Mucosa of descending colon (tissue), 3 donors: ENCODE measurements at places on chromosomes 11 and 22. TPM values are rescaled to one million over a fixed set of nuclear protein-coding genes. Genes with fewer than 3 reads are reported as not detected.

GRCh38 chr11:91835051-91835560, 389.5 kb upstream of the FAT3 start:
- DNase-seq, result no peak

DNA sequence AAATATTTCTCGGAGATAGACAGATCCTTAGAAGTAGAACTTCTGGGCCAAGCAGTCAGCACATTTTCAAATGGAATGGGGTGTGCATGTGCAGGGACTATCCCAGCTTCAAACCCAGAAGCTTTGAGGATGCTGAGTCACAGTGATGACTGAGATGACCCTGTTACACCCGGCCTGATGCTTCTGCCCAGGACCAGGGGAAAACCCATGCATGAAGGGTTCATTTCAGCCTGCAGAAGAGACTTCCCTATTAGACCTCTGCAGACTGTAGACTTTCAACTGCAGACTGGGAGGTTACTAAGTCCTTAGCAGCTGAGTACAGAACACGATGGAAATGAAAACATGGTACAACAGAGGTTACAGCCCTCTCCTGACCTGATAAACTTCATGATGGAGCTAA, 3.6 kb upstream of the OR2AT4 start:
- no peak for DNase-seq

- no peak for DNase-seq
Observed at GRCh38 chr22:21104126-21104691, 58.5 kb downstream of the LRRC74B start.

DNA sequence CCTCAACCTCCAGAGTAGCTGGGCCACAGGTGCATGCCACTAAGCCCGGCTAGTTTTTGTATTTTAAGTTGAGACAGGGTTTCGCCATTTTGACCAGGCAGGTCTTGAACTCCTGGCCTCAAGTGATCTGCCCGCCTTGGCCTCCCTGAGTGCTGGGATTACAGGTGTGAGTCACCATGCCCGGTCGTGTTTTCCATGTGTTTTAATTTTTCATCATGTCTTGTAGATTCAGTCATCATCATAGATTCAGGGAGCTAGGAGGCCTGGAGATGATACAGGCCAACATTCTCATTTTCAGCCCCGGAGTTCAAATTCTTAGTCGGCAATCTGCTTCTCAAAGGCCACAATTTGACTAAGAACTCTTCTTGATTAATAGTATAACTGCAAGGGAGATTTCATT, 73.5 kb upstream of the GRAMD1B start:
- no peak for DNase-seq

DNA sequence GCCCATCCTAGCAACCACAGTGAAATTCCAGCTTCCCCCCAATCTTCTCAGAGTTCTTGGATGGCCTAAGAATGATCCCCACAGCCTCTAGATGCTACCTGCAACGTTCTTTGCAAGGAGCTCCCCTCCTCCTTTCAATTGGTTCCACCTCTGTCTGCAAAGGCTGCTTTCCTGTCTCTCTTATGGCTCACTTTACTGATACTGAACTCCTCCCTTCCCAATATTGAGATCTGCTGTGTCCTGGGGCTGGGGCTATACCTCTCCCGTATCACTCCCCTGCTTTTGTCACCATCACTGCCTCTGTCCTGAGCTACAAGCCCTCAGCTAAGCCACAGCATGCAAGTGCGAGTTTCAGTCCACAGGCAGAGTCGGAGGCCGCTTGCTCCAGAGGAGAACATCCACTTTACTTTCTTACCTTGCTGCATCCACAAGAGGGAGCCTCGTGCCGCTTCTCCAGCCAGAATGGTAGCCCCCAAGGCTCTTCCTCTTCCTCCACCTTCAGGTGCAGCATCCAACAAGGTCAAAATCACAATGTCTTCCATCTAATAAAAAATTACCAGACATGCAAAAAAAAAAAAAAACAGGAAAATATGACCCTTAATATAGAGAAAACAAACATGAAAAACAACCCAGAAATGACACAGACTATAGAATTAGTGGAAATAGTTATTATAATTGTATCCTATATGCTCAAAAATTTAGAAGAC, 48.6 kb upstream of the TMEM45B start:
- DNase-seq, result peak; percentile 45

The KDM4D gene
- total RNA-seq, result 0.32 TPM

DNA sequence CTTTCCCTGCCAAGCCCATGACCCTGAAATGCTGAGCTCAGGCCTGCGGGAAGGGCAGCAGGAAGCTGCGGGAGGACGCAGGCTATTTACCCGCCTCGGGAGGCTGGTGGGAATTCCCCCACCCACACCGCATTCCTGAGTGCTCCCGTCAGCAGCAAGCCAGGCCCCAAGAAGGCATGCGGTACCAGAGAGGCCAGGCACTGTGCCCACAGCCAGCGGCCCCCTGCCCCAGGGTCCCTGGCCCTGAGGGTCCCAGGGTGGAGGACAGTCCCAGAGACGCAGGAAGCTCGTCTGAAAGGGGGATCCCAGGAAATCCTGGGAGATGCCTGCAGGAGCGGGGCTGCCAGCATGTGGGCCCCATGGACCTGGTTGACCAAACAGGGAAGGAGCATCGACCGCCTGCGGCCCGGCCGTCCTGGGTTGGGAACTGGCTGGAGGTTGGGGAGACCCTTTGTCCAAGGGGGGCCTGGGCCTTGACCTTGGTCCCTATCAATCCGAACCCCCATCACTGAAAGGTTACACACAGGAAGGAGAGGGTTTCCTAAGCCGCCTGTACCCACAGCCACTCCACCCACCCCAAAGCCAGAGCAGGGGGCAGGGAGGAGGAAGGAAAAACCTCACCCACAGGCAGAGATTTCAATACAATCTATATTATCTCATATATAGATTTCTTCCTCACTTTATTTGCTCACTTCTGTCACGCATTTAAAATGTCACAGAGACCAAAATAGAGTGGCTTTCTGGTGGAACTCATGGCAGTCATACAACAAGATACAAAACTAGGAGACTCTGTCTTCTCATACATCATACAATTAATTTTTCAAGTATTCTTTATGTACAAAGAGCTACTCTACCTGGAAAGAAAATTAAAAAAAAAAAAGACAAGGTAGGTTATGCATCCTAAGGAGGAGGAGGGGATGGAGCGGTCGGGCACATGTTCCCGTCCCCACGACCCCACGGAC, 17.1 kb downstream of the MAFF start:
- DNase-seq, result peak; percentile 91

The CTSF gene
- 84.3 TPM for total RNA-seq

- DNase-seq, result no peak
Observed at GRCh38 chr11:9232482-9232881, 32.7 kb downstream of the DENND5A start.

The RFPL3 gene
- total RNA-seq, result not detected

GRCh38 chr22:50530580-50530876, 716 bp upstream of the TYMP start:
- DNase-seq, result no peak

DNA sequence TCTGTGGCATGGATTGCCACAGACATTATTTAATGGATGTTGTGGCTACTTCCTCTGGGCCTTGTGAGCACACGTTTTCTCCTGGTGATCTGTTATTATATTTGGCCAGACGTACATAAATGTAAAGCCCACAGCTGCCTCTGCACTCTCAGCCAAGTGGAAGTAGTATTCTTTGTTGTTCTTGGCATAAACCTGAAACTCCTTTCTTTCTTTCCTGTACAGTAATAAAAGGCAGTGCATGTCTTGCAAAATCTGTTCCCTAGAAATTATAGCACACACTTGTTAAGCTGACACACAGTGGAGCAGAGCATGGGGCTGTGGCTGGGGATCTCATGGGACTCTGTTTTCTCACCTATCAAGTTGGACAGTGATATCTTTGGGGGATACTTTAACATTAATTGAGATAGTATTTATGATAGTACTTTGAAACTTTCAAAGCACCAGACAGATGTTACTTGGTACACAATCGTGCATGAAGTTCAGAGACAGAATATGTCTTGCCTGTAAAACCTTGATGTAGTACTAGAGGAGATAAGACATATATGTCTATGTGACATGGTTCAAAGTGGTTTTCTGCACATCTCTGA, 20.9 kb downstream of the PANX1 start:
- no peak for DNase-seq

The SLC43A3 gene
- 6.3 TPM for total RNA-seq

The KRTAP5-7 gene
- 0.27 TPM for total RNA-seq

DNA sequence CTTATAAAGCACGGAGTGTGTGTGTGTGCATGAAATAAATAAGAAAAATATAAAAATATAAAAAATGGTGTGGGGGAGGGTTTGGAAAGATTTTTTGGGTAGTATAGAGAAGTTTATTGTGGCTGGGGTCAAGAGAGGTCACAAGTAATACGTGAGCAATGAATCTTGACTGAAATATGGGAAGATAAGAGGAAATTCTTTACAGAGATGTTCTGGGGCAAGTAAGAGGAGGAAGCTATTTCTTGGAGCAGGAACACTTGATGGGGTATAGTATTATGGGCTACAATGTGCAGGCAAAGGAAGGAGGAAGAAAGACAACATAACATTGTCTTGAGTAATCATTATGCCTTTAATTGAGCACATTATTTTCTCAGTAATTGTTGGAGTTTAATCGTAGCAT, 2.1 kb downstream of the HBD start:
- DNase-seq, result no peak

- peak; percentile 65 for DNase-seq
Observed at GRCh38 chr11:62842171-62842741, 2.9 kb upstream of the WDR74 start.

- no peak for DNase-seq
Observed at GRCh38 chr11:60932605-60933356, 8.5 kb downstream of the TMEM132A start.

DNA sequence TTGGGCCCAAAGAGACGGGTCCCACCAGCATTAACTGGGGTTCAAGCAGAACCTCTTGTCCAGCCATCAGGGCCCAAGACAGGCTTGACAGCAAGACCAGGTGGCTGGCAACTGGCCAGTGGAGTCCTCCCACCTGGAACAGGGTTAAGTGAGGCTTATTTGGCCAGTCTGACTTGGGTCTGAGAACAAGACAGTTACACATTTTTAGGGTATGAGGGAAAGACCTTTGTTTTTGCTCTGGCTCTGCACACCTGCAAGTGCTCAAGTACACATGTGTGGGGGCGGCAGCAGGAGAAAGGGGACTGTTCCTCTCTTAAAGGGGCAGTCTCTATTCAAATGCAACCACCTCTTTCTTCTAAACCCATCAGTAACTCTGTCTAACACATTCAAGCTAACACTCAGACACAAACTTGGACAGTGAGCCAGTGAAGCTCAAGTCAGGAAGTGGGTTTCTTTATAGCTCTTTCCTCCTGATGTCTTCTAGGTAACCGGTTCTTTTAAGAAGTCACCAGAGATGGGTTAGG, 116.2 kb downstream of the ETS1 start:
- DNase-seq, result no peak

The OR51B2 gene
- total RNA-seq, result not detected

- DNase-seq, result peak; percentile 35
Observed at GRCh38 chr11:1565173-1565903, 6.7 kb downstream of the DUSP8 start.

- DNase-seq, result peak; percentile 89
Observed at GRCh38 chr11:34640050-34640923, 19.4 kb downstream of the EHF start.

DNA sequence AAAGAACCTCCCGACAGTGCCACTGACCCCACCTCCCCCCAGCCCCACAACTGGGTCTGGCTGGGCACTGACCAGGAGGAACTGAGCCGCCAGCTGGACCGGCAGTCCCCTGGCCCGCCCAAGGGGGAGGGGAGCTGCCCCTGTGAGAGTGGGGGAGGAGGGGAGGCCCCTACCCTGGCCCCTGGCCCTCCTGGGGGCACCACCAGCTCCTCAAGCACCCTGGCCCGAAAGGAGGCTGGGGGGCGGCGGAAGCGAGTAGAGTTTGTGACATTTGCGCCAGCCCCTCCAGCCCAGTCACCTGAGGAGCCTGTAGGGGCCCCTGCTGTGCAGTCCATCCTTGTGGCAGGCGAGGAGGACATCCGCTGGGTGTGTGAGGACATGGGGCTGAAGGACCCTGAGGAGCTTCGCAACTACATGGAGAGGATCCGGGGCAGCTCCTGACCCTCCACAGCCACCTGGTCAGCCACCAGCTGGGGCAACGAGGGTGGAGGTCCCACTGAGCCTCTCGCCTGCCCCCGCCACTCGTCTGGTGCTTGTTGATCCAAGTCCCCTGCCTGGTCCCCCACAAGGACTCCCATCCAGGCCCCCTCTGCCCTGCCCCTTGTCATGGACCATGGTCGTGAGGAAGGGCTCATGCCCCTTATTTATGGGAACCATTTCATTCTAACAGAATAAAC, 12.3 kb downstream of the TMEM132A start:
- no peak for DNase-seq

The CNIH2 gene
- 1.9 TPM for total RNA-seq

- no peak for DNase-seq
Observed at GRCh38 chr11:15180212-15180792, 65.6 kb downstream of the INSC start.

- DNase-seq, result no peak
Observed at GRCh38 chr11:36432093-36432469, 78.0 kb downstream of the TRAF6 start.
